ENCODE measurements at places on chromosomes 2 and 18.

DNA sequence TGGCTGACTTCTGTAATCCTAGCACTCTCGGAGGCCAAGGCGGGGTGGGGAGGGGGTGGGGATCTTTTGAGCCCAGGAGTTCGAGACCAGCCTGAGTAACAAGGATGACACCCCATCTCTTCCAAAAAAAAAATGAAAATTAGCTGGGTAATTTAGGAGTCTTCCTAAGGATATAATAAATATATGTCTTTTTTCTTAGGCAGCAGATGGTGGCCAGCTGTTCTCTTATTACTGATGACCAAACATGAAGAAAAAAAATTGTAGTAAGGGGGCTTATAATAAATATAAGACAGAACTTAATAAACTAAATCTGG lies 4.2 kb upstream of the IMPA2 start:
- no peak for DNase-seq

DNA sequence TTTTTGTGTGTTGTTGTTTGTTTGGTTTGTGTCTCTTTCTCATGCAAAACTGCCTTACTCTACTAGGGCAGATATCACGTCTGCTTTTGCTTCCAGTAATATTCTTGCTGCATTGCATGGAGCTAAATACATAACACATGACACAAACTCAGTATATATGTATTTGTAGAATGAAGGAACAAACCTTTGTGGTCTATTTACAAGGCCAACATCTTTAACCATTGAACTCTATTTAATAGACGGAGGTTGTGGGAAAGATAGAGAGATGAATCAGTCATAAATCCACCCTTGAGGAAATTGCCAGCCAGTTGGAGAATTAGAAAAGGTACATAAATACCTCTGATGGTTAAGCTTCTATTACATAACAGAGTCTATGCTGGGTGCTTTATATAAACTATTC lies 26.0 kb upstream of the IL1RL1 start:
- no peak for DNase-seq

GRCh38 chr2:26212011-26212410 lies 32.4 kb downstream of the HADHA start:
- DNase-seq, result no peak

DNA sequence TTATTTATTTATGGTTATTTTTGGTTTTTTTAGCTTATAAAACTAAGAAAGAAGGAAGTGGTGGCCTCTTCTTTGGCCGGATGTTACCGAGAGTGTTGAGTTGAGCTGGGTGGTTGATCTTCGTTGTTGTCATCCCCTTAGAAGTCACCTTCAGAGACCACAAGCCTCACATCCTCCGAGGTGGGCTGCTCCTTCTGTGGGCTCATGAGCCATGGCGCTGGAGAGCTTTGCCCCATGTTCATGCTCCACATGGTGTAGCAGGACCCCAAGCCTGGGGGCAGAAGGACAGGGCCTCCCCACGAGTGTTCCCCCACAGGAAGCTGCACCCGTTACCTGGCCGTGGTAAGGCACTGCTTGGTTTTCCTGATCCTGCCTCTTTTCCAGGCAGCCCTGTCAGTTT lies 23.4 kb downstream of the SNTG2 start:
- DNase-seq, result no peak

DNA sequence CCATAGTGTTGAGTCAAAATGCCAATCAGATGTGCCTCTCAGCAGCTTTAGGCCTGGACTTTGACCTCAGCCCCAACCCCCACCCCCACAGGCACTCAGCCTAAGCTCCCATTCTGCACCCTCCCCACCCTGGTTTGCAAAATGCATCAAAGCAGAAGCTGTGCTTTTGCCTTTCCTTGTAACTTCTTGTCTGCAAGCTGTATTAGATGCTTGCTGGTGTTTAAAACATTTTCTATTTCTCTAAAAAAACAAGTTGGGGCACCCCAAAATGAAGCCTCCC lies 26.6 kb upstream of the STEAP3 start:
- peak; percentile 26 for DNase-seq

- DNase-seq, result no peak
These were observed 548.9 kb upstream of the SYT4 start for GRCh38 chr18:43826215-43826614.

DNA sequence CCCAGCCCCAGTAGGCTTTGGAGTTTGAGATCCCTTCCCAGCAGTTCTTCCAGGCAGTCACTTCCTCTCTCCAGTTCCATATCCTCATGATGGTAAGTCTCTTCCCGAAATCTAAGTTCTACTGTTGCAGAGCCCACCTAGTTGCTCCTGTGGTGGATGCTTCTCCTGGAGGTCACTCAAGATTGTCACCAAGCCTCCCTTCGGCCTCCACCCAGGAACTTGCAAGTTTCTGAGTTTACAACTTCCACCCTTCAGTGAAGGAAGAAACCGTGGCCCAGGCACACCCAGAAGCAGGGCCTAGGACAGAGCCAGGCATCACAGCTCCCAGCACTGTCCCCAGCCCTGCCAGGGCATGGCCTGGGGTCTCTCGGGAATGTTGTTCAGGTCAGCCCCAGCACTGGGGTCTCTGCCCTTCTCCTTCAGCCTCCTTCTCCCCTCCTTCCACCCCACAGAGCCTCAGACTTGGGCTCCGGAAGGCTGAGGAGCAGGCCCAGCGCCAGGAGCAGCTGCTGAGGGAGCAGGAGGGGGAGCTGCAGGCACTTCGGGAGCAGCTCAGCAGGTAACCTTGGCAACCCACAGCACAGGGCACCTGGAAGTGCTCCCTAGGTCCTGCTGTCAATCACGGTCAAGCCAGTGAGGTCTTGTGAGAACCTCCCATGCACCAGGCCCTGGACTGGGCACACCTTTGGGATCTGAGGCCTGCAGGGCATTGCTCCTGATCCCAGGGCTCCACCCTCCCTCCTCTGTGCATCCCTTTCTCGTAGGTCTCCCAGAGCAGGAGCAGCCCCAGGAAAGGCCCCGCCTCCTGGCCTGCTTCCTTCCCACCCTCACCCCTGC lies 7.1 kb downstream of the RUFY4 start:
- DNase-seq, result no peak

GRCh38 chr2:216034065-216034464 lies 20.7 kb upstream of the MREG start:
- peak; percentile 67 for DNase-seq

DNA sequence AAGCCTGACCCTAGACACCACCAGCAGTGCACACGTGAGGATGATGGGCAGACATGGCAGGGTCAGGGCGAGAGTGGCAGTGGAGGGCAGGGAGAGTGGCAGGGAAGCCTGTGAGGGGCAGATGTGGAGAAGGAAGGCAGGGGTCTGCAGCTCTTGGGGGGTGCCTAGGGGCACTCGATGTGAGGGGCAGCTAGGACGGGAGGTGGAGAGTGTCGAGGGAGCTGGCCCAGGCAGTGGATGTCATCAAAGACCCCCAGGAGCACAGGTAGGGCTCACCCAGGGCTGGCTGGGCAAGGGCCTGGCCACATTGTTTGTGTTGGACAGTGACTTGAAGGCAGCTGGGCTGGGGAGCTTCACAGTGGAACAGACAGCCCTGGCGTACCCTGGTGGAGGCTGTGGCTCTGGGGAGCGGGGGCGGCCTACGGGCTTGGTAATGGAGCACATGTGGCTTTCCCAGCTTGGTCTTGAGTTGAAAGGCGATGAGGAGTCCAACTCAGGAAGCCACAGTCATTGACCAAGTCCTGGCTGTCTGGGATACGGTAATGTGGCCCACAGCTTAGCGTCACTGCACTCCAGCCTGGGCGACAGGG lies 87.1 kb downstream of the RTP5 start:
- DNase-seq, result no peak

- no peak for DNase-seq
These were observed 12.0 kb upstream of the ARHGAP15 start for GRCh38 chr2:143117225-143117624.

GRCh38 chr2:211996857-211997256 lies 541.7 kb downstream of the ERBB4 start:
- no peak for DNase-seq

DNA sequence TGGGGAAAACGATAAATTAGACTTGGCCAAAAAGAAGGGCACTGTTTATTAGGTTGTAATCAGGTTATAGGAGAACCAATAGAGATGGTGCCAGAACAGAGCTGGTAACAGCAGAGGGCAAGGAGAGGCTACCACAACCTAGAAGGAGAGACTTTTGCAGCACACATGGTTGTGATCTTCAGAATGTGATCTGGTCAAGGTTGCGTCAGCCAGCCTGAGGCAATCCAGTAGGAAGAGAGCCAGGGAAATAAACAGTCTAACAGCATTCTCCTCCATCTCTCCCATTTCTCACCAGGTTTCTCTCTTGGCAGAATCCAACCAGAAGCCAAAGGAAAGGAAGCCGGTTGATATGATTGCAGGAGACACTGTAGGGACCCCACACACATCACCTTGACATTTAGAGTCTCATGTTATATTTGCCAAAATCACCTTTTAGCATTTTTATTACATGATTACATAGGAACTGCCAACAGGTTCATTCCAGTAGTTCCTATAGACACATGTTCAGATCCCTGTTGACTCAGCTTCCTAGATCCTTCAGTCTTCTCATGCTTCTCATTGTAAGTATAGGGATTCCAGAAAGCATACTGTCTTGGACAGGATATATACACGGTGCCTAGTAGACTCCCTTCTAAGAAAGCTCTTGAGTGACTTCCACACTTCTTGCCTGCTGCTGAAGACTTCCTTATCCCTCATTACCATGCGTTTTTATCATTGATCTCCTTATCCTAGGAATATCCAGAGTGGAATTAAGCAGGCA lies 17.6 kb upstream of the SPATS2L start:
- DNase-seq, result no peak

All from natural killer cell treated with Interleukin-12 subunit alpha and Interleukin-12 subunit beta and Interleukin-15 and Interleukin-18, amount 100 ng/mL, for 72 hours (primary cell).